Lung (tissue), 17 donors: ENCODE measurements at places on chromosomes 16 and 17. TPM values are rescaled to one million over a fixed set of nuclear protein-coding genes. Genes with fewer than 3 reads are reported as not detected.

Gene DPEP3
- total RNA-seq, result 0.40 TPM

Gene PRSS8
- total RNA-seq, result 127 TPM

Gene MT1A
- 36.2 TPM for total RNA-seq

Gene TBC1D3H
- total RNA-seq, result not detected

Gene CCL11
- total RNA-seq, result 0.18 TPM

DNA sequence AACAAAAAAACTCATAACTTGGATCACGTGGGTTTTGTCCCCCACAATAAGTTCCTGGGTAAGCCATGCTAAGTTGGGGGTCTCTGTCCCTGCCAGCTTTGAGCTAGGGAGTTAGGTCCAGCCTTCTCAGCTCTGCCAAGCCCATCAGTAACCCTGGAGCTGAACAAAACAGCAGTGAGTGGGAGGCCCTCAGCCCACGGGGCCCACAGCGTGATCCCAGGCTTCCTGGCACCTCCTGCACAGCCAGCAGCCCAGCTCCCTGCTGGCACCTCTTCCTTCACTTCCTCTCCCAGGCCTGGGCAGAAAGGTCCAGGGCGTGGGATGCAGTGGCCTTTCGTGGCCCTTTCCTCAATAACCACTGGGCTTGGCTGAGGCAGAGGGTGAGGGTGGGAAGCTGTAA lies 35.5 kb upstream of the CDC42EP4 start:
- no peaks in the 10 kb centered on the region for H3K27me3 ChIP-seq
- no peak overlapping the region for H3K4me3 ChIP-seq
- peaks cover 54% of the 10 kb centered on the region for H3K4me1 ChIP-seq
- no peaks in the 10 kb centered on the region for H3K36me3 ChIP-seq
- no peak overlapping the region for H3K27ac ChIP-seq
- peak; percentile 91 for DNase-seq

DNA sequence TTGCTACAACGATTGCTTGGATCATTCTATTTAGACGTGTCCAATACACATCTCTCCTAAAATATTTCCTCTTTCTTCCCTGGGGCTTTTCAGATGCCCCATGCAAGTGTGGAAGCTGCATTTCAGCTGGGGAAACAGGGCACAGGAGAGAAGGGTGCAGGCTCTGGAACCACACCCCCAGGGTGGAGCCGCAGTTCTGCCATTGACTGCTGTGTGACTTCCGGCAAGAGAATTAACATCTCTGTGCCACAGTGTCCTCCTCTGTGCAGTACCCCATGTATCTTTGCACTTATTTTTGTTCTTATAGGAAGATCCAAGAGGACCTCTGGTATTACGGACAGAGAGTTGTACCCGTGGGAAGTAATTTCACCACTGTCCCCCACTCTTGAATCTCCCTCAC lies 405.3 kb upstream of the EEF2KMT start:
- no peaks in the 10 kb centered on the region for H3K27me3 ChIP-seq
- no peaks in the 10 kb centered on the region for H3K36me3 ChIP-seq
- DNase-seq, result no peak
- H3K4me3 ChIP-seq, result no peak overlapping the region

- DNase-seq, result no peak
- H3K36me3 ChIP-seq, result no peaks in the 10 kb centered on the region
- no peak overlapping the region for H3K27ac ChIP-seq
- no peaks in the 10 kb centered on the region for H3K27me3 ChIP-seq
- H3K4me1 ChIP-seq, result no peaks in the 10 kb centered on the region
- no peak overlapping the region for H3K4me3 ChIP-seq
These were observed 39.8 kb downstream of the TBX4 start for GRCh38 chr17:61491981-61492380.

DNA sequence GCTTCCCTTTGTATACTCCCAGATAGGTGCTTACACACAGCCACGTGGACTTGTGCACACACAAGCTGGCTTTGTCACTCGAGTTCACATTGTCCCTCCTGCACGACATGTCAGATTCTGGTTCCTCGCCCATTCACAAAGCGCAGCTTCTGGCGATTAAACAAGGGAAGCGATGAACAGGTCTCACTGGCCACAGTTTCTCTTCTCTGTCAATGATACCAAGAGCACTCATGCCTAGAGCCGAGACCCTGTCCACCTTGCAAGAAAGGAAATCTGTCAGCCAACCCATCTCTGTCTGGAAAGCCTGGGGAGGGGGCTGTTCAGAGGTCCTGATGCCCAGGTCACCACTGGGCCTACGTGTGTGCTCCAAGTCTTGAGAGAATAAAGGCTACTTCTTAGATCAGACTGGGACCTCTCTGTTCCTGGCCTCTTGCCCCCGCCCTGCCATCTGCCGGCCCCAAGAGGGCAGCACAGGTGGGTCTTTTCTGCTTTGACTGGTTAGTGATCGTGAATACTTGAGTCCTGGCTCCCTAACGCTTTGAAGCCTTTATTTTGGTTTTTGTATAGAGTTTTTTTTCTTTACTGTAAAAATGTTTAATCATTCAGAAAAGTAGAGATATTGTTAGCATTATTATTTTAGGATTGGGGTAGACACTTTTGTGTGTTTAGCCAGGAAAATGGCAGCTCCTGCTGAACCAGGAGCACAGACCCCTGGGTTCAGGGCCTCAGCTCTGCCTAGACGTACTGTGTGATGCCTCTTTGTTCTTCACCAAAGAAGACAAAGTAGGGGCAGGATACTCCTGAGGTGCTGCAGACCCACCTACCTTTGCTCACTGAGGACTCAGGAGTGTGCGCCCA lies 104.7 kb downstream of the MRM1 start:
- H3K4me3 ChIP-seq, result no peak overlapping the region
- H3K36me3 ChIP-seq, result no peaks in the 10 kb centered on the region
- H3K27ac ChIP-seq, result no peak overlapping the region
- peaks cover 14% of the 10 kb centered on the region for H3K27me3 ChIP-seq

DNA sequence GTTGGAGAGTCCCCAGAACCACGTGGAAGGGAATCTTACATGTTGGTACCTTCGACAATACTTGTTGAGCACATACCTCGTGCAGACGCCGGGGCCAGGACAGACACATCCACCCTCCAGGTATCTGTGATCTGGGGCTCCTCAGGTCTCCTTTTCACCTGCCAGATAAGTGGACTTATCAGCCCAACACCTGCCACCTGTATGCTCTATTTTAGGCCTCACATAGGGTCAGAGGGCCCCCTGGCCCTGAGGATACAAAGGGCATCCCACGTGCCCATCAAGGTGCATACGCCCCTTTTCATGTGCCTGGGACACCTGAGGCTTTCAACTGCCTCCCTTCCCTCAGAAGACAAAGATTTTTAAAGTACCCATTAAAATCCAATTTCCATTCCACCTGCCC lies 212.7 kb downstream of the MRTFB start:
- no peaks in the 10 kb centered on the region for H3K27me3 ChIP-seq
- H3K36me3 ChIP-seq, result no peaks in the 10 kb centered on the region
- DNase-seq, result no peak
- H3K27ac ChIP-seq, result no peak overlapping the region
- H3K4me1 ChIP-seq, result no peaks in the 10 kb centered on the region
- H3K4me3 ChIP-seq, result no peak overlapping the region

GRCh38 chr17:60506312-60506711 lies 19.7 kb downstream of the APPBP2 start:
- no peak overlapping the region for H3K4me3 ChIP-seq
- peaks cover 10% of the 10 kb centered on the region for H3K36me3 ChIP-seq
- no peak overlapping the region for H3K27ac ChIP-seq
- H3K4me1 ChIP-seq, result peaks cover 3% of the 10 kb centered on the region
- no peaks in the 10 kb centered on the region for H3K27me3 ChIP-seq

DNA sequence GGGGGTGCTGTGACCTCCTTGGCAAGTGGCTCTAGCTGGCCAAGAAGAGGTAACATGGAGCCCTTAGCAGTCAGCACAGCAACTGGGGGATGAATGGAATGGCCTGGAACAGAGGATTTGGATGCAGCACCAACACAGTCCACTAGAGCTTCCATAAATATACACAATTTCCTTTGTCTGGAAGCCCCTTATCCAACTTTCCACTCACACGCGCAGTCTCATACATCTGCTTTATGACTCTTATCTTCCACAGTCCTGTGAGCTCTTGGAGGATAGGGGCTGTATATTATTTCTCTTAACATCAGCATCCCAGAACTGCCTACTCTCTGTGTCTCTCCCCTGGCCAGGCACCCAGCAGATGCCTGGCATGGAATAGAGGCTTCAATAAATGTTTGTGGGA lies 235.6 kb upstream of the MAF start:
- peaks cover 3% of the 10 kb centered on the region for H3K4me1 ChIP-seq
- no peak overlapping the region for H3K27ac ChIP-seq
- H3K27me3 ChIP-seq, result no peaks in the 10 kb centered on the region
- H3K36me3 ChIP-seq, result no peaks in the 10 kb centered on the region
- DNase-seq, result no peak
- H3K4me3 ChIP-seq, result no peak overlapping the region

DNA sequence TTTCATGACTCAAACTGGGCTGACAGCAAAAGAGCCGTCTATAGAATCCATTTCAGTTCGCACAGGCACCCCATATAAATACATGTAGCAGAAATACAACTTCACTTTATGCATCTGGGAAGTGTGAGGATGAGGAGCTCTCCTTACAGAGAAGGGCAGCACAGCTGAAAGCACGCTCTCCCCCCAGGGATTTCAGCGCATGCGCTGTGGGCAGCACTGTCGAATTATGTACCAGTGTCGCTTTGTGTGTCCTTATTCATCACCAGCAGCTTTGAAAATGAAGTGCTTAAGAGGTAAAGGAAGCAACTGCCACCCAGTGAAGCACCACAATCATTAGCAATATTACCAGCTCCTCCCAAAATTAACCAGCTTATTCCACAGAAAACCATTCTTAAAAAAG lies 39.9 kb downstream of the CEP95 start:
- peaks cover 4% of the 10 kb centered on the region for H3K4me1 ChIP-seq
- peaks cover 33% of the 10 kb centered on the region for H3K36me3 ChIP-seq
- H3K27me3 ChIP-seq, result no peaks in the 10 kb centered on the region
- no peak for DNase-seq
- H3K4me3 ChIP-seq, result no peak overlapping the region

DNA sequence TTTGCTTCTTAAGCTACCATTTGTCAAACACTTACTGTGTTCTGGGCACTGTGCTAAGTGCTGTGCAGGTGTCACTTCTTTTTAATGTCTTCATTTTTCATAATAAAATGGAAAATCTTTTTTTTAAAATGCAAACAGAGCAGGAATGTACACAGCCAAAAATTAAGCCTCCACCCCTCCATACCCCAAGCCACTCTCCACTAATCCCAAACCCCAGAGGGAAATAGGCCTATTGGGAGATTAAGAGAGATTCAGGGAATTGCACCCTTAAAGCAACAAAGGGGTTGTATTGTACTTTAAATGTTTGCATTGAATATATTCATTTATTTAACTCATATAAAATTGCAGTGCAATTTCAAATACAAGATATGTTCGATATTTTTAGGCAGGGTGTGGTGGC lies 28.6 kb upstream of the GAN start:
- H3K36me3 ChIP-seq, result no peaks in the 10 kb centered on the region
- DNase-seq, result no peak
- no peak overlapping the region for H3K4me3 ChIP-seq
- peaks cover 5% of the 10 kb centered on the region for H3K4me1 ChIP-seq

- H3K4me1 ChIP-seq, result no peaks in the 10 kb centered on the region
- H3K36me3 ChIP-seq, result no peaks in the 10 kb centered on the region
- no peak overlapping the region for H3K4me3 ChIP-seq
- DNase-seq, result peak; percentile 76
These were observed 47.5 kb downstream of the SLC6A2 start for GRCh38 chr16:55703003-55704001.

GRCh38 chr17:20071824-20072691 lies 62.9 kb downstream of the SPECC1 start:
- H3K27me3 ChIP-seq, result no peaks in the 10 kb centered on the region
- DNase-seq, result no peak
- H3K27ac ChIP-seq, result no peak overlapping the region
- H3K4me3 ChIP-seq, result no peak overlapping the region
- peaks cover 16% of the 10 kb centered on the region for H3K4me1 ChIP-seq

DNA sequence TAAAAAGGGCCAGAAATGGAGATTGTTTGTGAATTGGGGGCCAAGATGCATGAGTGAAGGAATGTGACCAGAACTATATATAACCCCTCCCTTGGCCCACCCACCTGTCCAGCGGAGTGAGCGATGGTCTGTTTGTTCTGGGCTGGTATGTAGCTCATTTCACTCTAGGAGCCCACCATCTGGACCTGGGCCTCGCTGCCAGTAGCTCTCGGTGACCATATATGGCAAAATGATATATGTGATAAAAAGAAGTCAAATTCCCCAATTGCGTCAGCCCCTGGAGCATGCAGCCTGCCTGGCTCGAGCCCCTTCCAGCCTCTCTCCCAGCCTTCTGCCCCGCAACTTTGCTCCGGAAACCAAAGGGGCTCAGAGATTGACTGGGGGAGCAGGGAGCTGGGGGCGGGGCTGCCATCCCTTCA lies 47.3 kb downstream of the CCDC42 start:
- DNase-seq, result peak; percentile 94
- H3K4me3 ChIP-seq, result no peak overlapping the region
- H3K36me3 ChIP-seq, result no peaks in the 10 kb centered on the region
- peak overlapping the region; percentile 15 for H3K27ac ChIP-seq
- H3K4me1 ChIP-seq, result no peaks in the 10 kb centered on the region
- no peaks in the 10 kb centered on the region for H3K27me3 ChIP-seq

DNA sequence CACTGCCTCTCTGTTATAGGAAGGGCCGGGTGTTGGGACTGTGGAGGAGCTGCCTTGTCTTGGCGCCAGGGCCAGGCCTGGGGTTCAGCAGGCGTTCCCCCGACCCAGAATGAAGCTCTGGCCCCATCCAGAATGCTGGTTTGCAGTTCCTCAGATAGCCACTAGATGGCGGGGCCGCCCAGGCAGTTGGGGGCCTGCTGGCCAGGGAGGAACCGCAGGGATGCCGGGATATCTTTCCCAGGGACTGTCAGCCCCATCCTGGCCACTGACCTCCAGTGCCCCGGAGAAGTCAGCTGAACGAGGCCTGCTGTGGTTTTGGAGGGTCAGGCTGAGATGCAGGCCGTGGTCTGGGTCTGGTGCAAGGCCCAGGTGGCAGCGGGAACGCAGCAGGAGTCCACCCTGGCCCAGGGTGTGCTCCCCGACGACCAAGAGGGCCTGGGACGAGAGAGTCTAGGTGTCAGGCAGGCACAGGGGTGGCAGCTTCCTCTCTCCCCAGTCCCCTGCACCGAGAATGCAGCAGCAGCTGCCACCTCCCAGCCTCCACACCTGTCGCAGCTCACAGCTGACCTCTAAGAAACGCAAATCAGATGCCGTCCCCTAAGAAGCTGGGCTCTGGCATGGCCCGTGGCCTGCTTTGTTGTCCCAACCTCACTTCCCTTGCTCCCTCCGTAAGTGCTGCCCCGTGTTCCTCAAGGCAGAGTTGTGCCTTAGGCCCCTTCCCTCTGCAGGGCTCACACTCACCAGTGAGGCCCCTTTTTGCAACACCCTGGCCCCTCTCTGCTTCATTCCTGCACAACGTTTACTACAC lies 51.2 kb downstream of the RMI2 start:
- no peaks in the 10 kb centered on the region for H3K36me3 ChIP-seq
